ENCODE measurements at places on chromosomes 12 and 14.

DNA sequence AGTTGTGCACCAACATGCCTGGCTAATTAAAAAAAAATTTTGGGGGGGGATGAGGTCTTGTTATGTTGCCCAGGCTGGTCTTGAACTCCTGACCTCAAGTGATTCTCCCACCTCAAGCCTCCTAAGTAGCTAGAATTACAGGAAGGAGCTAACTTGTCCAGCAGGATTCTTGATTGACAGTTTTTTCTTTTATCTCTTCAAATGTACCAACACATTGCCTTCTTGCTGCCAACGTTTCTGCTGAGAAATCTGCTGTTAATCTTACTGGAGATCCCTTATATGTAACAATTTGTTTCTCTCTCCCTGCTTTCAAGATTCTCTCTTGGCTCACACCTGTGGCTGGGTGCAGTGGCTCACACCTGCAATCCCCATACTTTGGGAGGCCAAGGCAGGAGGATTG lies 22.4 kb upstream of the MARK3 start:
- DNase-seq = no peak

DNA sequence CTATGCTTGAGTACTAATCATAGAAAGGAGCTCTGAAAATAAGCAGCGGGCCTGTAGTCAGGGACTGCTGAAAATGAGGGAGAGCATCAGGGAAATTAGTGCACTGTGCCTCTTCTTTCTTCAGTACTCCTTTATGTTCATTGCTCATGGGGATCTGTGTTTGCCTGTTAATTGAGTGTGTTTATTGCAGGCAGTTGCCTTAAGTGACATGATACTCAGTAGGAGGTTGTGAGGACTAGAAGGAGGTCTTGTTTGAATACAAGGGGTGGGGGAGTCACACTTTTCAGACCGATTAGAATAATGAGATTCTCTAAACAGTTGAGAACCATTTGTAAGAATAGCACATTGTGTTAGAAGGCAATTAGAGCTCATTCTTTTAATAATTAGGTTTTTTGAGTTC lies 102.6 kb upstream of the SLCO1C1 start:
- no peak for DNase-seq

GRCh38 chr12:82554529-82554928 lies 132.2 kb upstream of the TMTC2 start:
- DNase-seq = no peak

- no peak for DNase-seq
Measured at GRCh38 chr12:128970941-128971340, 117.7 kb downstream of the GLT1D1 start.

- DNase-seq = no peak
Measured at GRCh38 chr14:23379366-23380196, 2.7 kb downstream of the CMTM5 start.

GRCh38 chr12:52822771-52823510 lies 9.0 kb upstream of the KRT4 start:
- no peak for DNase-seq

- no peak for DNase-seq
Measured at GRCh38 chr14:77647853-77648252, 31.4 kb upstream of the SPTLC2 start.

Data from vagina (tissue), 2 donors.